ENCODE measurements at places on chromosomes 11 and 22.

DNA sequence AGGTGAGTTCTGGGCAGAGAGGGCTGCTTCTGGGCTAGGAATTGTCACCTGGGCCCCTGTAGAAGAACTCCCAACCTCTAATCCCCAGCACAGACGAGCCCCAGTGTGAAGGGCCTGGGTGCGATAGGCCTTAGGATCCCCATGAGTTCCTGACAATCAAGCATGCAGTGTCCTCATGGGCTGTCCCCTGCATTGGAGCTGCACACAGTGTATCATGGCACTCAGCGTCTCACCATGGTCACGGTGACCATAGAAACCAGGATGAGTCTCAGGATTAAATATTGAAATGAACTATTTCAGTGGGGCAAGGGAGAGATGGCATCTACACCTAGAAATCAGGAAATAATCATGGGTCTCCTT, 292 bp downstream of the SCGB2A1 start:
- no peak for DNase-seq

DNA sequence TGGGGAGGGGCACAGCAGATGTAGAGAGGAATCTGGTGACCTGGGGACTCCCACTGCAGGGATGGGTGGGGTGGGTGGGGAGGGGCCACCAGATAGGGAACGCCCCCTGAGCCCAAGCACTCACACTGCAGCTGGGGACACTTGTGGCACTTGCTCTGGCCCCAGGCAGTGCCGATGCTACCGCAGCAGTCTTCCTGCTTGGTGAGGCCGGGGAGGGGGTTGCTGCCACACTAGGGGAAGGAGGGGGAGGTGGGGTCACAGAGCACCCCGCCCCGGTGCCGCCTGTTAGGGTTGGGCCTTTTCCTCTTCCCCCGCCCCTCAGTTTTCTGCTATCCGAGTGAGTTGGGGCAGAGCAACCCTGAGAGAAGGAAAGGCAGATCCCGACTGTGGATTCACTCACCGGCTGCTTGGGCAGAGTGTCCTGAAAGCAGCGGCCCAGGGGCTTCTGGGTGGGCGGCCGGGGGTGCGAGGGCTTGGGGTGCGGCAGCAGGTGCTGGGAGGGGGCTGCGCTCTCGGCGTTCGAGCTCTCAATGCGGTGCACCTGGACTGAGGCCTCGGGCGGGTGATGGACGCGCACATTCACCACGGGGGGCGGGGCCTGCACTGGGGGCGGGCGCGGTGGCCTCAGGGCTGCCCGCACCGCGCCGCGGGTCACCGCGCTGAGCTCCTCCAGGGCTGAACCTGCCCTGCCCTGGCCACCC, 4.7 kb downstream of the LTBP3 start:
- DNase-seq, result no peak

DNA sequence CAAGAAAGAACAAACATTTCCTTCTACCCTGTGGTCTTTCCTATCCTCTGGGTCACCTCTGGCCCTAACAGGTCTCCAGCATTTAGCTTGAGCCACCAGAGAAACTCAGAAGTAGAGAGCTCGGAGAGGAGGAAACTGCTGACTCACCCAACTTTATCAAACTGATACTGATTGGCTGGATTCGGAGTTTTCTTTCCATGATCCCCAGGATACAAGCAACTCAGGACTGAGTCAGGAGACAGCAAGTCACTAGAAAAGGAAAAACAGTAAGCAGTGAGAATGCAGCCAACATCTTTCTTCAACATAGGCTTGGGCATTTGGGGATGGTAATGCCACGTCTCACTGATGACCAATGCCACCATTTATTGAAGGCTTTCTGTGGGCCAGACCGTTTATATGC, 32.7 kb downstream of the THOC5 start:
- no peak for DNase-seq

GRCh38 chr11:119755356-119756071, 26.5 kb upstream of the NECTIN1 start:
- no peak for DNase-seq

- peak; percentile 50 for DNase-seq
Observed at GRCh38 chr22:36470162-36470993, 11.1 kb downstream of the TXN2 start.

GRCh38 chr11:81237139-81237538, 1496.5 kb downstream of the FAM181B start:
- DNase-seq, result no peak

GRCh38 chr11:76803811-76804600, 20.9 kb downstream of the TSKU start:
- DNase-seq, result no peak

GRCh38 chr22:22033803-22034468, 51.3 kb upstream of the TOP3B start:
- DNase-seq, result no peak

DNA sequence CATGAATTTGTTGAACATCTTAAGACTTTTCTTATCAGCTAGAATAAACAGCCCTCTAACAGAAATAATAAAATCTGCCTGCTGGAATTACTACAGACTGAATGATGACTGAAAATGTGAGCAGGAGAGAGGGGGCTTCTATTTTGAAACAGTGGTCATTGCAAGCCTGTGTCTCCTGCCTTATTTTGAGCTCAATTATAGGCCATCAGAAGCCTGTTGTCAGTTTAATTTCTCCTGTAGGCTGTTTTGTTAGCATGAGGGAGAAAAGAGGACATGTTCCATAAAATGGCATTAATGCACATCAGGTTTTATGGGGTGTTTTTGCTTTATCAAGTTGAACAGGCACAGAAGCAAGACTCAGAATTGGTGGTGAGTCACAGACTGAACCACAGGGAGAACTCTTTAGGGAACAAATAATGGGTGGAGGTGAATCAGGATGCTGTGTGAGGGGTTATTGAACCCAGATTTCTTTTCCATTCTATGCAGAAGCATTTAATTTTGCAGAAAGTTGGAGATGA, 129.1 kb downstream of the PARVA start:
- DNase-seq, result no peak

GRCh38 chr22:48594016-48594756, 1233.5 kb downstream of the BRD1 start:
- DNase-seq, result no peak

GRCh38 chr11:71383461-71383860, 64.7 kb downstream of the DHCR7 start:
- no peak for DNase-seq

- no peak for DNase-seq
Observed at GRCh38 chr11:119320776-119321524, 4.0 kb upstream of the MCAM start.

DNA sequence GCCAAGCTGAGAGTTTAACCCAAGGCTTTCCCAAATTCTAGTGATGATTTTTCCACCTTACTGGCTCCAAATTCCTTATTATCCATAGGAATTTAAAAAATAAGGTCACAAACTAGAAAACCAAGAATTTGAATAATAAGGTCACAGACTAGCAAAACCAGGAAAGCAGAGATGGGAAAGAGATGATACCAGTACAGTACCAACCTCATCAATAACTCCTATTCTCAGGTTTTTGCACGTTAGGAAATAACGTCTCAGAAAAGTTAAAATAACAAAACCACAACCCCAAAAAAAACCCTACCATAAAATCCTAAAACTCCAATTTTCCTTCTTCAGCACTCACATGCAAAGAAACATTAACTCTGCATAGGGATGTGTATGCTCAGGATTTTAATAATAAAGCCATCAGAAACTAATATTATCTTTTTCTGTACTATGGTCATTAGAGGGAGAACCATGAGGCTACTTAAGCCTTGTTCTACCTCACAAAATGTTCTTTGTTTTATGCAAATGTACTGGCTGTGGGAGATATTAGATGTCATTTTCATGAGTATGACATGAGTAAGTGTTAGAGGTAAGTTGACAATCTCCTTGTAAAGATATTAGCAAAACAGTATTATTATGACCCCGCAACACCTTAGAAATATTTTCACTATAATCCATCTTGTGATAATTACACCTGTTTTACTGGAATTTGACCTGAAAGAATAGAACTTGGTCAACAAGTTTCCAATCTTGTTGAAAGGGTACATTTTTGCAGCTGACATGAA, 16.1 kb upstream of the EED start:
- DNase-seq, result no peak

- DNase-seq, result no peak
Observed at GRCh38 chr11:114158886-114159285, 99.4 kb downstream of the ZBTB16 start.

DNA sequence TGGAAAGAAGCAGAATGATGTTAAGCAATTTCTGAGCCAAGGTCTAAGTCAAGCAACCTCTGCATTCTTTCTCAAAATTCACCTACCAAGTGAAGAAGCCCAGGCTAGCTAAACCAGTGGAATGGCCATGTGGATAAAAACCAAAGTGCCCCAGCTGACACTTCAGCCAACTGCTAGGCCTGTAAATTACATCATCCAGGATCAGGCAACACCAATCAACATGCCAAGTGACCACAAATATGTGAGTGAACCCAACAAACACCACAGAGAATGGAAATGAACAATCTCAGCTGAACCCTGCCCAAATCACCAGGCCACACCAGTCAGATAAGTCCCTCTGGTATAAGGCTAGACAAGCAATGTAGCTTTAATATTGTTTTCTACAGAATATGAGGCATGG, 25.1 kb upstream of the FJX1 start:
- DNase-seq, result no peak

DNA sequence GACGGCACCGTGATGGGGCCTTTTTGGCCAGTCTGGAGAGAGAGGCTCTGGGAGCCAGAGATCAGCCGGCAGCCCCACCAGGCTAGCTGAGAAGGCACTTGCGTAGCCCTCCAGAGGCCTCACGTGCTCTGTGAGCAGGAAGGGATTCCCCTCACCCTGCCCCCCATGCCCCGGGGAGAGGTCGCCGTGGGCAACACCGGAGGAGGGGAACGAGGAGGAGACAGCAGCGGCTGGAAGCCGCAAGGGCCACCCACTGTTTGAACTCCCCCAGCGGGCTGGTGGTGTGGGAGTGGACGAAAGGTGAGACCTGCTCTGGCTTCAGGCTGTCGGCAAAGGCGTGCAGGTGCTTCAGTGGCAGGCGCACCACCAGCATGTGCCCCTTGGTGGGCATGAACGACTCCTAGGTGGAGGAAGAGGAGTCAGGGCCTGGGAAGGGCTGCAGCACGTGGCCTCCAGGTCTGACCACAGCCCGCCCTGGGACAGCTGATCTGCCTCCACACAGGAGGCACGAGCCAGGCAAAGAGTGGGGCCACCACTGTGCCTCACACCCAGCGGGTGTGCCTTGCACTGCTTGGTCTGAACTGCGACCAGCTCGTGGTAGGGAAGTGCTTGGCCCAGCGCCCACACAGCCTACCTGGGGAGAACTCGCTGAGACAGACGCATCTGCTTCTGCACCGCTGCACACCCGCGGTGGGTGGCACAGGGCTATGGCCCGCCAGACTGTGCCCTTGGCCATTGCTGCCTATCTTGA, 99.9 kb downstream of the MED15 start:
- DNase-seq, result no peak

GRCh38 chr11:103465555-103466140, 356.4 kb downstream of the DYNC2H1 start:
- DNase-seq, result no peak

DNA sequence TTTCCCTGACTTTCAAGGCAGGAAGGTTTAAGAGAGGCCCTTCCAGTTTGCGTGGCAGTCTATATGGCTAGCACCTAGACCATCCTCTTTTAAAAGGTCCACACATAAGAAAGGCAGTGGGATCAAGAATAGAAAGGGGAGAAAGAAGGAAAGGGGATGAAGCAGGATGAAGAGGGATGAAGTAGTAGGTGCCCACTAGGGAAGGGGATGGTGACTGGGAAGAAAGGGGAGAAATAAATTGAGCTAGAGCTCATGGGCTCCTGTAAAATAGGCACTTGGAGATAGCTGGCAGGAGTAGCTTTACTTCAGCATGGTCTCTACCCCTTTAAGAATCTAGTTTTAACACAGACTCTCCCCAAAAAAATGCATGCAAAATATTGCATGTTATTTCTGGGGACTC, 41.5 kb downstream of the CADM1 start:
- DNase-seq, result no peak

DNA sequence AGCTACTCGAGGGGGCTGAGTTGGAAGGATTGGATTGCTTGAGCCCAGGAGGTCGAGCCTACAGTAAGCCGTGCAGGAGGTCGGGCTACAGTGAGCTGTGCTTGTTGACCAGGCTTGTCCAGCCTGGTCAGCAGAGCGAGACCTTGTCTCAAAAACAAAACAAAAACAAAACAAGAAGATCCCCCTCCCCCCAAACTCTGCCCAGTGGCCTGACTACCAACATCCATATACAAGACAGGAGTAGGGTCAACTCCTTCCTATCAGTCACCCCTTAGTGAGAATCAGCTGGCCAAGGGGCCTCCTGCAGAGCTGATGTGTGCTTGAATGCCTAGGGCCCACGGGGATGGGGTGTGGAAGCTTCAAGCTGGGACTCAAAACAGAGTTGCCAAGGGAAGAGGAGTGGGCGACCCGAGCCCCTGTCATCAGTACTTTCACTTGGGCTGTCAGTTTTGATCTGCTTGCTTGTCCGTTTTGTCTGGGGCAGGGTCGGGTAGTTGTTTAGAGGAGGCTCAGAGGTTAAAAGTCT, 942 bp upstream of the TSPAN18 start:
- no peak for DNase-seq

- no peak for DNase-seq
Observed at GRCh38 chr11:122242731-122243130, 126.7 kb upstream of the BLID start.

DNA sequence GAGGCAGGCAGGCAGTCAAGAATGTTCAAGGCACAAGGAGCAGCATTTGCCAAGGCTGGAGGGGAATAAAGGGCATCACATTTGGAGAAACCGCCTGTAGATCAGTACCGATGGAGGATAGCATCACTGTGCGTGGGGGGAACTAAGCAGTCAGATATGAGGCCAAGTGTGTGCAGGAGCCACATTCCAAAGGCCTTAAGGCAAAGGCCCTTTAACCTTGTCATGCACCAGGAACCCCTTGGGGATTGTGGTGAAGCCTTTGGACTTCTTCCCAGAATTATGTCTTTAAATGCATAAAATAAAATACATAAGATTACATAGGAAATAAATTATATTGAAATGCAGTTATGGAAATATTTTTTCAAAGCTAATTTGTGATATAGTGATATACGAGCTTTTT, 532.1 kb downstream of the BUD13 start:
- no peak for DNase-seq

GRCh38 chr11:34926831-34927132, 10.4 kb downstream of the PDHX start:
- DNase-seq, result no peak

- no peak for DNase-seq
Observed at GRCh38 chr11:9943386-9944110, 279.7 kb downstream of the SWAP70 start.

DNA sequence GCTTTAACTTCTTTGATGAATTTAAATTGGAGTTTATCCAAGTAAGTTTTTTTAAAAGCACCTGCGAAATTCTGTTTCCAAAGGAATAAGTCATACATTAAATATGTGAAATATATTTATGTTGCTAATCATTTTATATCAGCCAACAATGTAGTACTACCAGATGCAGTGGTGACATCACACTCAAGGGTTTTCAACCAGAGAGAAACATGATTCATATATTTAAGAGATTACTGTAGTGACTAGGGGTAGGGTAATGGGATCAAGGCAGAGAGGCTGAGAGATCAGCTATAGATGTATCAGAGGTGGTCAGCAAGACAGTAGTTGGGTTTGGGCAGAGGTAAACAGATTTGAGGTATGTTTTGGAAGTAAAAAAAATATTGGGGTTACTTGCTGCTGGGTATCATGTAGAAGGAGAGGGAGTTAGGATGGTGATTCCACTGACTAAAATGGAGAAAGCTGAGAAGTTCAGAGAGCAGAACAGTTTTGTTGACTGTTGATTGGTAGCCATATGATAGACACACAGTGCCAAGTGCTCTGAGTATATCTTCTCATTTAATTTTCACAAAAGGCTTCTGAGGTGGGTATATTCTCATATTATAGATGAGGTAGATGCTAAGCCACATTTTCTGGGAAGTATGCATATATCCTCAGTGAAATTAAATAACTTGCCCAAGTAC, 39.4 kb downstream of the CEP57 start:
- no peak for DNase-seq
